ENCODE measurements at places on chromosomes 13 and 19.

DNA sequence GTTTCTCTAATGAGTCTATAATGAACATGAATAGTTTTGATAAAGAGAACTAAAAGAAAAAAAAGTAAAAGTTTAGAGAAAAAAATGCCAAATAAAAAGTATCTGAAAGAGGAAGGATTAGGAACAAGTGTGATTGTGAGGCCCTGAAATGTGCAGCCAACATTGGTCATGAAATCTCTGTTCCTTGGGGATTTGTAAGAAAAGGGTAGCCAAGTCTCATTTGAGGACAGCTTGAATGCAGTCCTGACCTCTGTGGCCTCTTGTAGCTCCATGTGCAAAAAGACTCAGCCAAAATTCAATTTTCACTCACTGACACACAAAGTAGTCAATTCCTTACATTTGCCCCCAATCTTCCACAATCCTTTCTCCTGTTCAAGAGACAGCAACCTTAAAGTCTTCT, 167.9 kb downstream of the KLF12 start:
- no peaks in the 10 kb centered on the region for H3K4me1 ChIP-seq
- H3K4me3 ChIP-seq: no peak overlapping the region
- no peak for DNase-seq

GRCh38 chr19:2337329-2337707, 8.8 kb downstream of the SPPL2B start:
- DNase-seq: peak; percentile 87
- peaks cover 25% of the 10 kb centered on the region for H3K4me1 ChIP-seq
- no peak overlapping the region for H3K4me3 ChIP-seq
- peaks cover 29% of the 10 kb centered on the region for H3K36me3 ChIP-seq

GRCh38 chr13:50927701-50928100, 18.1 kb downstream of the RNASEH2B start:
- no peak overlapping the region for H3K27ac ChIP-seq
- peaks cover 2% of the 10 kb centered on the region for H3K36me3 ChIP-seq
- no peak overlapping the region for H3K4me3 ChIP-seq
- H3K27me3 ChIP-seq: no peaks in the 10 kb centered on the region
- no peak for DNase-seq
- no peaks in the 10 kb centered on the region for H3K4me1 ChIP-seq

GRCh38 chr13:52447815-52448552, 2.5 kb downstream of the VPS36 start:
- H3K4me3 ChIP-seq: no peak overlapping the region
- no peak overlapping the region for H3K27ac ChIP-seq
- no peaks in the 10 kb centered on the region for H3K36me3 ChIP-seq
- DNase-seq: no peak

DNA sequence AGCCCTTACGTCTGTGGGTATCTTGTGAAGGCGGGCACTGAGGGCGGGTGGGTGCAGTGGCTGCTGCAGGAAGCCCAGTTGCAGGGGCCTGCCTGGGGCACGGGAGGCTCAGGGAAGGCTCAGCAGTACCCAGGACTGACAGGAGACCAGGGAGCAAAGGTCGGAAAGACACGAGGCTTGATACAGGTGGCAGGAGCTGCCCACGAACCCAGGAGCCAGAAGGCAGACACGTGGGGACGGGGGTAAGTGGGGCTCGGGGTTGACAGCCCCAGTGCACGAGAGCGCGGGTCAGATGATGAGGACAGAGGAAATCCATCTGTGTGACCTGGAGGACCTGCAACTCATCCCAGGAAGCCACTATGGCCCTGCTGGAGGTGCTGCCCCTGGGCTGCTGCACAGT, 25.3 kb downstream of the ELAVL1 start:
- no peaks in the 10 kb centered on the region for H3K27me3 ChIP-seq
- H3K36me3 ChIP-seq: peaks cover 82% of the 10 kb centered on the region
- no peak overlapping the region for H3K4me3 ChIP-seq

DNA sequence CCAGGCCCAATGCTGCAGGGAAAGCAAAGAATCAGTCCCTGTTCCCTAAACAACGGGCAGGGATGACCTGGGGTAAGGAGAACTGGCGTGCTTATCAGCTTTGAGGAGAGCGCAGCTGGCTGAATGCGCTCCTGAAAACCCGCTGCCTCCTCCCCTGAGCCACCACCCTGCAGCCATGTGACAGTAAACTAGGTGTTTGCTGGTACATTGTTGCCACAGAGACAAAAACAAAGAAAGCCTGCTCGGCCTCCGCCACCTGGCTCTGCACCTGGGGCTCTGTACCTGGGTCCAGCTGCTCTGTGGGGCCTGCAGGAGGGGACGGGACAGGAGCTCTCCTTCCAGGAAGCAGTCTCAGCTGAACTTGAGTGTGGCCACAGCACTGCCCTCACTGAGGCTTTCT, 21.8 kb downstream of the MCF2L start:
- no peaks in the 10 kb centered on the region for H3K4me1 ChIP-seq
- H3K27ac ChIP-seq: no peak overlapping the region
- no peaks in the 10 kb centered on the region for H3K36me3 ChIP-seq

GRCh38 chr19:15584541-15585115, 30.4 kb upstream of the CYP4F8 start:
- peak; percentile 53 for DNase-seq
- H3K36me3 ChIP-seq: no peaks in the 10 kb centered on the region
- H3K27ac ChIP-seq: no peak overlapping the region
- H3K27me3 ChIP-seq: no peaks in the 10 kb centered on the region
- no peak overlapping the region for H3K4me3 ChIP-seq
- H3K4me1 ChIP-seq: no peaks in the 10 kb centered on the region

DNA sequence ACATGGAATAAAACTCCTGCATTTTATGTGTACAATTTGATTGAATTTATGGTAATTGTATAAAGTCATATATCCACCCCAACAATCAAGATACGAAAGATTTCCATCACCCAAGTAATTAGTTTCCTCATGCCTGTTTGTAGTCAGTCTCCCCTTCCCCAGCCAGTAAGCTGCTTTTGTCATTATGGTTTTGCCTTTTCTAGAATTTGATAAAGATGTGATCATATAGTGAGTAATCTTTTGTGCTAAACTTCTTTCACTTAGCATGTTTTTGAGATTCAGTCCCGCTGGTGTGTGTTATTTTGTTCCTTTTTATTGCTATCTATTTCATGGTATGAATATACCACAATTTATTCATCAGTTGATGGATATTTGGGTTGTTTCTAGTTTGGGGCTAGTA, 16.0 kb downstream of the ITM2B start:
- H3K27ac ChIP-seq: no peak overlapping the region
- no peaks in the 10 kb centered on the region for H3K36me3 ChIP-seq
- H3K4me1 ChIP-seq: no peaks in the 10 kb centered on the region
- DNase-seq: no peak
- no peak overlapping the region for H3K4me3 ChIP-seq

DNA sequence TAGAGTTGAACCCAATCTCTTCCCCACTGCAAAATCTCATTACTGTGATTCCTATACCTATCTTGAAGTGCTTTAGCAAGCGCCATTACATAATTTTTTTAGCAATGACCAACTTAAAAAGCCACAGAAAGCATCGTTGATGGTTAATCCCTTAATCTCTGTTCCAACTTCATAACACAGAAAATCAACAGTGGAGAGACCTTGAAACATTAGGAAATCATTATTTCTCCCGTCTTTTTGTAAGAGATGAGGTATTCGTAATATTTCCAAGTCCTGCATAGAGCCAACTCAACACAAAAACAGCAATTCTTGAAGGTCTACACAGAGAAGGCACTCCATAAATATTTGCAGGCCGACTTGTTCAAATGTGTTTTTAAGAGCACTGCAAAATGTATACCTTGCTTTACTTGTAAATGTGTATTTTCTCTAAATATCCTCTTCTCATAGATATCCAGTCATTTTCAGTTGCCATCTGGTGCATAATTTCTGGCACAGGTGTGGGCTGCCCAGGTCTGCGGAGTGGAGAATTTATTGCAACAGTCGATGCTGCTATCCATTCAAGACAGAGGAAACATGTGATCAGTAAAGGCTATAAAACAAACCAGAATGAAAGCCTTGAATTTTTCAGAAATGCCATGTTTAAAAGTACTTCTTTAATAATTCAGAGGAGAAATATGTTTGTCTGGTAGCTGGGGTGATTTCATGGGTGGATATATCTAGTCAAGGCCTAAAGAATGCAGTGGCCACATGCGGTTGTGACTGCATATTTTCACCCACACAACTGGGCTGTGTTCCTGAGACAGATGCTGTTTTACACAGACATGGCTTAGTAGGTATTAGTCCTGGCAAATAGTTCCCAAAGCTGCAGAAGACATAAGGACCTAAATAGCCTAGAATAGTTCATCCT, 234.3 kb upstream of the STARD13 start:
- H3K4me1 ChIP-seq: no peaks in the 10 kb centered on the region
- H3K4me3 ChIP-seq: no peak overlapping the region
- H3K27me3 ChIP-seq: no peaks in the 10 kb centered on the region

GRCh38 chr19:54459282-54460229, 4.0 kb downstream of the LENG9 start:
- H3K36me3 ChIP-seq: peaks cover 77% of the 10 kb centered on the region
- no peak overlapping the region for H3K4me3 ChIP-seq
- DNase-seq: no peak
- peaks cover 15% of the 10 kb centered on the region for H3K4me1 ChIP-seq

- peaks cover 2% of the 10 kb centered on the region for H3K4me1 ChIP-seq
- no peak overlapping the region for H3K27ac ChIP-seq
- no peak for DNase-seq
Measured at GRCh38 chr13:23695711-23696464, 125.7 kb downstream of the TNFRSF19 start.

- no peak for DNase-seq
- no peaks in the 10 kb centered on the region for H3K27me3 ChIP-seq
- no peaks in the 10 kb centered on the region for H3K36me3 ChIP-seq
- H3K4me3 ChIP-seq: no peak overlapping the region
- no peak overlapping the region for H3K27ac ChIP-seq
Measured at GRCh38 chr13:88895261-88895941, 1224.2 kb downstream of the SLITRK5 start.

DNA sequence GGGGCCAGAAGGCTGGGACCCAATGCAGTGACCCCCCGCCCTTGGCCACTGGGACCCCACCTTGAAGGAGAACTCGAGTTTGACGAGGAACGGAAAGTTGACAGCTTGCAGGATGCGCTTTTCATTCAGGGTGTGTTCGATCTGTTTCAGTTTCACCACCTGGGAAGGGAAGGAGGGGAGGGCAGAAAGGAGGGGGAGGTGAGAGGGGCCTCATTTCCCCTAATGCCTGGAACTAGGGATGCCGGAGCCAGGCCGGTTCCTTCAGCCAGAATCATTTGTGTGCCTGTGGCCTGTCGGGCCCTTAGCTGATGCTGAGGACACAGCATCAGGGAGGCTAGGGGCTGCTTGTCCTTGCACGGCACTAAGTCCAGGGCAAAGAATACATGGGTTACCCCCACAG, 12.2 kb upstream of the SAMD1 start:
- peaks cover 33% of the 10 kb centered on the region for H3K36me3 ChIP-seq
- H3K4me3 ChIP-seq: no peak overlapping the region
- H3K27me3 ChIP-seq: no peaks in the 10 kb centered on the region
- H3K27ac ChIP-seq: no peak overlapping the region
- H3K4me1 ChIP-seq: no peaks in the 10 kb centered on the region

GRCh38 chr19:11418094-11418548, 993 bp downstream of the RGL3 start:
- H3K27me3 ChIP-seq: peaks cover 6% of the 10 kb centered on the region
- H3K27ac ChIP-seq: no peak overlapping the region
- peak overlapping the region; percentile 70 for H3K4me3 ChIP-seq
- peaks cover 24% of the 10 kb centered on the region for H3K4me1 ChIP-seq
